ENCODE measurements at places on chromosomes 16 and 17. TPM values are rescaled to one million over a fixed set of nuclear protein-coding genes. Genes with fewer than 3 reads are reported as not detected.
A peak's percentile ranks its signal among the peaks of the same experiment; 100 is the strongest.

- DNase-seq, result no peak
Measured at GRCh38 chr17:19357351-19357750, 5.2 kb downstream of the B9D1 start.

GRCh38 chr16:72848028-72848400, 199.9 kb downstream of the ZFHX3 start:
- DNase-seq, result no peak

DNA sequence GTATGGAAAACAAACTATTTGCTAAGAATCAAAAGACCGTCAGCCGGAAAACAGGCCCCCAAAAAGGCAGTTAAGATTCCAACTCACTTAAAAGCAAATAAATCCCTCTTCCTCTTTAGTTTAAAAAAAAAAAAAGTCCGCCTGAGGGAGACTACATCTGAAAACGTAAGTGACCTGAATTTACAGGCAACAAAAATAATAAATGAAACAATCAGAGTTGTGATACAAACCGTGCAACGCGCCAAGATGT, 1.1 kb downstream of the KANSL1 start:
- DNase-seq, result no peak

DNA sequence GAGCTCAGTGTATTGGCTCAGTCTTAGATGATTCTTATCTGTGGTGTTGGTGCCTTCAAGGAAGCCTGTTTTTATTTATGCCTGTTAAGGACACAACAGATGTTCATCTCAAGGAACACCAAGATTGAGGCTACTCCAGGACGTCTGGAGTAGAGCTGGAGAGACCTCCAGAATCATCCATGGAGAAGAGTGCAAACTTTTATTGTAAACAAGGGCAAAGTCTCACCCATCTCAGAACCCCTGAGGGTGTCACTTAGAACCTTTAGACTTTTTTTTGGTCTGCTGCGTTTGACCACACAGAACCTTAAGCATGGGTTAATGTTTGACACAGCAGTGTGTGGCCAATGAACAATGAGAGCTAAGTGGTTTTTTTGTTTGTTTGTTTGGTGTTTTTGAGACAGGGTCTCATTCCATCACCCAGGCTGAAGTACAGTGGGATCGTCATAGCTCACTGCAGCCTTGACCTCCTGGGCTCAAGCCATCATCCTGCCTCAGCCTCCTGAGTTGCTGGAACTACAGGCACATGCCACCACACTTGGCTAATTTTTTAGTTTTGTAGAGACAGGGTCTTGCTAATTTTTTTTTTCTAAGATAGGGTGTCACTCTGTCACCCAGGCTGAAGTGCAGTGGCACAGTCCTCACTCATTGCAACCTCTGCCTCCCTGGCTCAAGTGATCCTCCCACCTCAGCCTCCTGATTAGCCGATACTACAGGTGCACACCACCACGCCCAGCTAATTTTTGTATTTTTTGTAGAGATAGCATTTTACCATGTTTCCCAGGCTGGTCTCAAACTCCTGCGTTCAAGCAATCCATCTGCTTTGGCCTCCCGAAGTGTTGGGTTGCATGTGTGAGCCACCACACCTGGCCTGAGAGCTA, 16.3 kb downstream of the SLC47A1 start:
- no peak for DNase-seq

- DNase-seq, result no peak
Measured at GRCh38 chr17:66268247-66268927, 34.0 kb upstream of the PRKCA start.

DNA sequence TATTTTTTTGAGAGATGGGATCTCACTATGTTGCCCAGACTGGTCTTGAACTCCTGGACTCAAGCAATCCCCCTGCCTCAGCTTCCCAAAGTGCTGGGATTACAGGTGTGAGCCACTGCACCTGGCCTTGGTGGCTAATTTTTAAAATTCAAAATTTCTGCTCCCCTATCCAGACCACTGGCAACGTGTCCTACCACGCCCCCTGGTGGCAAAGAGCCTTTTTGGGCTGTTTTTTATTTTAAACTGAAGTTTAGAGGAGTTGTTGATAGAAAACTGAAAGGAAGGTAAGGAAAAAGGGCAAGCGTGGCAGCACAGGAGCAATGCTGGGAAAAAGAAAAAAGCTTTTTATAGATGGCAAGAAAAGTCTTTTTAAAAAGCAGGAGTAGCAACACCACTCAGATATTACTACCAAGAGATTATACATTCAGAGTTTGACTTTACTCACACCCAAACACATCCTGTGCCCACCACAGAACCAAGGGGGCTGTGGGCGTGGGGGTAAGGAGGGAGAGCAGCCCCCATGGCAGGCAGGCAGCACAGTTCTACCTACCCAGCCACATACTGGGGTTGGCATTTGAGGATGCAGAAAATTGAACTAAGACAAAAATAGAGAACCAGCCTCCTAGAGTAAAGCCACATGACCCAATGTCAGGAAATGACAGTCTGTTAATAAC, 4.2 kb upstream of the MXRA7 start:
- DNase-seq, result peak; percentile 68

DNA sequence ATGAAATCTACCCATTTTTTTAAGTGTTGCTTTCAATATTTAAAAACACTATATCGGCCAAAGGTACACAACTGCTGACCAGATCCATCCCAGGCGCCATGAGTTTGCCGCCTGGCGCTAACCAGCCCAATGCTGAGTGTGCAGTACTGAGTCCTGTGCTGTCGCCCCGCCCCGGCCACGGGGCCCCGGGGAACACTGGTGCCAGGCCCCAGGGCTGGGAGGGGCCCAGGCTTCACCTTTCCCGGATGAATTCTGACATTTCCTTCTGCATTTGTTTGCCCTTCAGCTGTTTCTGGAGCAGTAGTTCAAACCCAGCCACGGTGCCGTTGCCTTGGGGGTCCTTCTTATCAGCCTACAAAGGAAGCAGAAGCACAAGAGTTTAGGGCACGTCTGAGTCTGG, 37.8 kb upstream of the RCVRN start:
- no peak for DNase-seq

DNA sequence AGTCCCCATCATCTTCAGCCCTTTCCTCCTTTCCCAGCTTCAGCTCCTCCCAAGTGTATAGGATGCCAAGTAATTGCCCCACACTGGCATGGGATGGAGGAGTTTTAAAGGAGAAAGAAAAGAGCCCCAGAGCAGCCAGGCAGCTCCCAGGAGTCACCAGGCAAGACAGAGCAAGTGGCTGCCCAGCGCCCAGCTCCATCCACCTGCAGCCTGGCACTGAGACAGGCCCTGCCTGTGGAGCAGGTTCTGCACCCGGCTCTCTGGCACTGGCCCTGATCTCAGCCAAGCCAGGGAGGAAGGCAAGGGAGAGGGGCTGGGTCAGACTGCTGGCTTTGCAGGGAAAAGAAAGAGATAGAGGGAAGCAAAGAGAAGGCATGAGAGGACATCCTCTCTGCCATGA, 21.7 kb downstream of the FOXN1 start:
- no peak for DNase-seq

DNA sequence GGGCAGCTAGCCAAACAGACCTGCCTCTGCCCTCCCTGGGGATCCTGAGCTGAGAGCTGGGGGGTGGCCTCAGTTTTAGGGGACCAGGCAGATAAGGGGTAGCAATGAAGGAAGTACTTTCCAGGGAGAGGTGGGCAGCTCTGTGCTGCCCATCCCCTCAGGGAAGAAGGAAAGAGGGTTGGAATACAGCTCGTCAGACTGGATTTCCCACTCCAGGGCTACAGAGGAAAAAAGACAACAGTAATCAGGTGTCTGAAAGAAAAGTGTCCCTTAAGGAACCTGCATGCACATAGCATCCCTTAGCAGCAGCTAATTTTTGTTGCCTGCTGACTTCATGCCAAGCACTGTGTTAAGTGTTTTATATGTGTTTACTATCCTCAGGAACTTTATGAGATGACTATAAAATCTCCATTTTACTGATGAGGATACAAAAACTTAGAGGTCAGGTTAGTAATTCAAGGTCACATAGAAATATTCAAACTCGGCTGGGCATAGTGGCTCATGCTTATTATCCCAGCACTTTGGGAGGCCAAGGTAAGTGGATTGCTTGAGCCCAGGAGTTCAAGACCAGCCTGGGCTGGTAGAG, 3.2 kb upstream of the MRPL58 start:
- DNase-seq, result no peak

- DNase-seq, result no peak
Measured at GRCh38 chr17:38571833-38572668, 33.7 kb downstream of the SRCIN1 start.

- no peak for DNase-seq
Measured at GRCh38 chr16:1666316-1666715, 11.8 kb upstream of the JPT2 start.

DNA sequence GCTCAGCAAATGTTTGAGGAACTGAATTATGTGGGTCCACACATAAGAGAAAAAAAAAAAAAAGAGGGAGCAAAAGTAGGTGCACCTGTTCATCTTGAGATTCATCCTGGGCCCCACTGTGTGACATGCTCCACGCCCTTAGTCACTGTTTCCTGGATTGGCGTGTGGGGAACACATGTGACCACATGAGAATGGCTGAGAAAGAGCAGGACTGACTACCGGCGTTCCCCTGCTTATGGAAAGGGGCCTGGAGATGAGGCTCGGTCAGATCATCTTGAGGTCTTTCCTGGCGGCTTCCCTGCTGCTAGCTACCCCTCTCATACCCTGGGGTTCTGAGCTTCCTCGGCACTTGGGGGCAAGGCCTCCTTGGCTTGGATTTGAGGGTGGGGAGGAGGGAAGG, 3.9 kb downstream of the DEXI start:
- DNase-seq, result no peak

GRCh38 chr17:12659500-12659899, 6.2 kb upstream of the MYOCD start:
- DNase-seq, result peak; percentile 49

DNA sequence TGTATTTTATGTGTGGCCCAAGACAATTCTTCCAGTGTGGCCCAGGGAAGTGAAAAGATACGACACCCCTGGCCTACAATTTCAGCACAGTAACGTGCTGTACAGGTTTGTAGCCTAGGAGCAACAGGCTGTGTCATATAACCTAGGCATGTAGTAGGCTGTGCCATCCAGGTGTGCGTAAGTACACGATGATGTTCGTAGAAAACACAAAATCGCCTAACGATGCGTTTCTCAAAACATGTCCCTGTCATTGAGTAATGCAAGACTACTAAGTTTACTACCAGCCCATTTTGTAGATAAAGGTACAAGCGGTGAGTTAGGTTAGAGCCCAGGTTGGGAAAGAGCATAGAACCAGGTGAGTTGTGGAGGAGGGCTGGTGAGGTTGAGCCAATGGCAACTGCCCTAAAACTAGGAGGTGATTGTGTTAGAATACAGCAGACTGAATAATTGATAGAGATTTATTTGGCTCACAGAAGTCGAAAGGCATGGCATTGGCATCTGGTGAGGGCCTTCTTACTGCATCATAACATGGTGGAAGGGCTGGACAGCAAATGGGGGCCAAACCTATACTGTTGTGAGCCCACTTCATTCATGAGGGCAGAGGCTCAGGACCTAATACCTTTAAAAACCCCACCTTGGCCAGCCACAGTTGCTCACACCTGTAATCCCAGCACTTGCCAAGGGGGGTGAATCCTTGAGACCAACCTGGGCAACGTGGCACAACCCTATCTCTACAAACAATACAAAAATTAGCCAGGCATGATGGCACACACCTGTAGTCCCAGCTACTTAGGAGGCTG, 4.2 kb downstream of the EIF1 start:
- no peak for DNase-seq

DNA sequence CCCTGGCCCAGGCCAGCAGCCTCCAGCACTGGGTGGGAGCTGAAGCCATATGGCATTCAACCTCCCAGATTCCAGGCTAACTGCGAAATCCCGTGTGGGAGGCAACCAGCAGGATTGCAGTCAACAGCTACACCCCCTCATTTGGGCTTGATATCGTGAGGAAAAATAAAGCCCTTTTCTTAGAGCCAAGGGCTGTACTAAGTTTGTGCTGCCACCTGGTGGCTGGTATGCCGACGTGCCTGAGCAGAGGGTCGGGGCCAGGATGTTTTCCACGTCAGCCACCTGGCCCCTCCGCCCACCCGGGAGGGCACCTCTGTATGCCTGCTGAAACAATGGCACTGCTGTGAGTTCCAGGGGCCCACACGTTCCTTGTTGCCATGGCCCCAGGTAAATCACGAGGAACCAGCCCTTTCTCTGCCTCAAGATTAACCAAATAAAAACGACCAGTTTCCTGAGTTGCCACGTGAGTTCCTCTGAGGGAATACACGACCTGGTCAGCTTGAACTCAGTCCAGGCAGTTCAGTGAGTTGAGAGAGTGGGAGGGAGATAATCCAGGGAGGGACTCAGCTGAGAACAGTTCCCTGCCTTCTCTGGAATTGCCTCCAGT, 9.0 kb downstream of the TMEM98 start:
- peak; percentile 67 for DNase-seq

DNA sequence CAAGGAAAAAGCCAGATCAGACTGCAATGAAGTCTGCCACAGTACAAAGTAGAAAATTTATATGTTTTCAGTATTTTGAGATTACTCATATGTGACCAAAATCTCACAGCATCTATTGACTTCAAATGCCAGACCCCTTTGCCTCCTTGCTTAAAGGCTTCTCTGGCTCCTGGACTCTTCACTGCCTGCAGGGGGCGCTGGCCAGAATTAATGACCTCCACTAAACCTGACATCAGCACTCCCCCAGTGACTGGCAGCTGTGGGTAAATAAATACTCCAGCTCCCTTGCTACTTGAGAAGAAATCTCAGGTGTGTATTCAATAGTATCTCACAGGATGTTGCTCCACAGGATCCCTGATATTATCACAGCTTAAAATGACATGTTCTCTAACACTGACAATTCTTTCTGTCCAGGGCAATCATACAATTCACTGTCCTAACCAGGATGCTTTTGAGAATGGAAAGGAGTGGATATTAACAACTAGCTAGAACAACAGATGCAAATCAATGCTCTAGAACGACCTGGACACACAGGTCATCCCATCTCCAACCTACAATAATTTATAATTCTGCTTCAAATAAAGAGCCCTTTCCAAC, 4.0 kb downstream of the BECN1 start:
- no peak for DNase-seq

- DNase-seq, result no peak
Measured at GRCh38 chr16:27236635-27237218, 31.8 kb downstream of the NSMCE1 start.

GRCh38 chr16:55557186-55557585, 9.3 kb upstream of the CAPNS2 start:
- no peak for DNase-seq

Gene CHST5
- total RNA-seq, result 1.4 TPM

Gene SNAI3
- total RNA-seq, result not detected

Gene PRSS53
- total RNA-seq, result 10.4 TPM

Gene DHRS13
- 7.9 TPM for total RNA-seq

Gene SGCA
- 31.3 TPM for total RNA-seq

Gene TNP2
- 5.3 TPM for total RNA-seq

Gene FBXO39
- total RNA-seq, result 5.5 TPM

Gene OSGIN1
- total RNA-seq, result not detected

Gene KRT39
- total RNA-seq, result 2.4 TPM

Gene SDR42E1
- total RNA-seq, result 1.9 TPM
